ENCODE measurements at places on chromosomes 3 and 15.

DNA sequence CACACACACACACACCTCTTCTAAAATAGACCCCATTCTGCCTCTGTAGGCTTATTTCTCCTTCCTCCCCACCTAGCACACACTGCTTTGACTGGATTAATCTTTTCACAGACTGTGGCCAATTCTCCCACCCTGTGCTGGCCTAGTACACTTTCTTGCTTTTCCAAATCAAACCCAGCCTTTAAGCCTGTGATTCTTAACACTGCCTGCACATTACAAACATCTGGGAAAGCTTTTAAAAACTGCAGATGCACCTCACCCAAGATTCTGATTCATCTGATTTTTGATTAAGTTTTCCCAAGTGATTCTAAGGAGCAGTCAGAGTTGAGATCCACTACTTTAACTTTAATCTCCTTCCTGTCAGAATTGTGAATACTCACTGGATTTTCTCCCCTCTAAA is 12.8 kb downstream of the CSNK1G1 start:
- no peak for DNase-seq

- DNase-seq = no peak
Observed at GRCh38 chr15:73225358-73226015, 143.3 kb downstream of the HCN4 start.

DNA sequence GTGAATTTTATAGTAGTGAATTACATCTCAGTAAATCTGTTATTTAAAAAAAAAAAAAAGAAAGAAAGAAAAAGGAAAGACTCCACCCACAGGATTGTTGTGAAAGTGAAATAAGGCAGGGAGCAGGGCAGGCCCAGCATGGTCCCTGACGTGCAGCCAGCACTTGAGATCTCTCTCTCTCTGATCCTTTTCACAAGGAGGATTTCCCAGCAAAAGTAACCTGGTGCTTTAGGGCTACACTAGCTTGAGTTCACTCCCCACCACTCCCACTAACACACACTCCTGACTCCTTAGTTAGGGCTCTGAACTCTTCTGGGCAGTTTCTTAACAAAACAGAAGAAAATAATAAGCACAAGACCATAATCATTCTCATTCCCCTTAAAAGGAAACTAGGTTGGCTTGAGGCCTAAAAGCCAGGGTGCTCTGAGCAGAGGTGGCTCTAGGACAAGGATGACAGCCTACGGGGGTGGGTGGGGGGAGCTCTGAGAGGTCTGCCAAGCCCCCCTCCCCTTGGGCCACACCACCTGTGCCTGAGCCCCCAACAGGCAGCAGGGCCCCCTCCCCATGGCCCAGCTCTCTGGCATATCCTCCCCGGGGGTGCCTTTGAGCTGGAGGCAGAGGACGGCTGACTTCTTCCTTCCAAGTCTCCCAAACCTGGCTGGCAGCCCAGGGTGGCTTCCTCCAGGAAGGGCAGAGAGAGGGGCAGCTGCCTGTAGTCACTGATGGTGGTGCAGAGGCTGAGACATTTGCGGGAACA is 856 bp downstream of the TMEM40 start:
- DNase-seq = no peak

GRCh38 chr3:55313666-55314065 is 173.4 kb downstream of the WNT5A start:
- no peak for DNase-seq

DNA sequence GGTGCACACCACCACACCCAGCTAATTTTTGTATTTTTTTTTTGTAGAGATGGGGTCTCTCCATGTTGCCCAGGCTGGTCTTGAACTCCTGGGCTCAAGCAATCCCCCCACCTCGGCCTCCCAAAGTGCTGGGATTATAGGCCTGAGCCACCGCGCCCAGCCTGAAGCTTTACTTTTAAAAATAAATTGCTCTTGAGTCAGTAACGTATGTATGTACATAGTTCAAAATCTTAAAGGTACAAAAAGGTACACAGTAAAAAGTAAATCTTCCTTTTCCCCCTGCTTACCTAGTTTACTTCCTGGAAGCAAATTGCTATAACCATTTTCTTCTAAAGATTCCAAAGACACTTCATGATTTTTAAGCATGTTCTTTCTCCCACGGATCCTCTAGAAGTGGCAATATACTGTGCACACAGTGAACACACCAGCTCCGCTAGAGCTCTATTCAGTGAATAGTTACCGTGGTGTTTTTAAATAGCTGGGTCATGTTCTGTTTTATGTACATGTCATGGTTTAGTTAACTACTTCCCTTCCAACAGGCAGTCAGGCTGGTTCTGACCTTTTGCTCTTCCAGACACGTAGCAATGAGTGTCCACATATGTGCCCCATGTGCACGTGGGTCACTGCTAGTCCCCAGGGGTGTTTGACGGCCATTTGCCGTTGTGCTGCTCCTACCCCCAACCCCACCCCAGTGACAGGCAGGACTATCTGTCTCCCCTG is 82.1 kb downstream of the EEFSEC start:
- DNase-seq = no peak

Measured in DMS53 (cell line).